ENCODE measurements at places on chromosomes 13 and 19.
A peak's percentile ranks its signal among the peaks of the same experiment; 100 is the strongest.

DNA sequence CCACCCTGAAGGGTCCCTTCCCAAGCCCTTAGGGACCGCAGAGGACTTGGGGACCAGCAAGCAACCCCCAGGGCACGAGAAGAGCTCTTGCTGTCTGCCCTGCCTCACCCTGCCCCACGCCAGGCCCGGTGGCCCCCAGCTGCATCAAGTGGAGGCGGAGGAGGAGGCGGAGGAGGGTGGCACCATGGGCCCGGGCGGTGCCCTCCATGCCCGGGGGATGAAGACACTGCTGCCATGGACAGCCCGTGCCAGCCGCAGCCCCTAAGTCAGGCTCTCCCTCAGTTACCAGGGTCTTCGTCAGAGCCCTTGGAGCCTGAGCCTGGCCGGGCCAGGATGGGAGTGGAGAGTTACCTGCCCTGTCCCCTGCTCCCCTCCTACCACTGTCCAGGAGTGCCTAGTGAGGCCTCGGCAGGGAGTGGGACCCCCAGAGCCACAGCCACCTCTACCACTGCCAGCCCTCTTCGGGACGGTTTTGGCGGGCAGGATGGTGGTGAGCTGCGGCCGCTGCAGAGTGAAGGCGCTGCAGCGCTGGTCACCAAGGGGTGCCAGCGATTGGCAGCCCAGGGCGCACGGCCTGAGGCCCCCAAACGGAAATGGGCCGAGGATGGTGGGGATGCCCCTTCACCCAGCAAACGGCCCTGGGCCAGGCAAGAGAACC lies 1.5 kb downstream of the EGLN2 start:
- DNase-seq: no peak

GRCh38 chr19:33291623-33292534 lies 10.5 kb downstream of the CEBPA start:
- no peak for DNase-seq

DNA sequence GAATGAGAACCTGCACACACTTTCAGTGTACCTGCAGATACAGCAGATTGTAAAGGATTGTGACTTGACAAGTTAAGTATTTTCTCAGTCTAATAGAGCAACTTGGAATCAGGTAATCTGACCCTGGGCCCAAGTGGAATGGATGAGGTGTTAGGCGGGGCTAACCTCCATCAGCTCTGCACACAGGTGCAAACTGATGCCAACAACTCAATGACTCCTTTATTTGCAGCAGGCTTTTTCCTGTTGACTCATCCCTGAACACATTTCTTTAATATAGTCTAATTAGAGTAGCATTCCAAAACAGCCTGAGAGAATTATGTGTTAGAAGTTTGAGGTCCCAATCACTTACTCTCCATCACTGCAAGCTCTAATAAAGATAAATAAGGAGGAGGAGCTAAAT lies 48.8 kb downstream of the TPT1 start:
- peak; percentile 30 for DNase-seq

GRCh38 chr13:21318891-21319532 lies 140.1 kb downstream of the ZDHHC20 start:
- DNase-seq: no peak

GRCh38 chr19:45924891-45925447 lies 10.4 kb upstream of the NANOS2 start:
- DNase-seq: no peak

DNA sequence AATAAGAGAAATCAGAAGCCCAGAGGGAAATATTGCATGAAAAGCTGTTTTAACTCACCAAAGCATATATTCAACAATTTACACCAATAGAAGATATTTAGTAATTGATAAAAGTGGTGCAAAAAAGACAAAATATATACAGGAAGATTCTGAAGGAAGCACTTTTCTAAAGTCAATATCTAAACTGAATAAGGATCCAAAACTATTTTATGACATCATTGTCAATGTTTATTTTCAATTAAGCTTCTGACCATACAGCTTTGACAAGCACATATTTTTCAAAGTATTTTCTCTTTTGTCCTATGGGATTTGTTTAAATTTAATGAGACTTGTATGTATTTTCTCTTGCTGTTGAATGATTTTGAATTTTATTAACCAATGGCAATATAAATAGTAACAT lies 1716.1 kb downstream of the OLFM4 start:
- DNase-seq: no peak

- DNase-seq: no peak
These were observed 15.2 kb downstream of the INTS6 start for GRCh38 chr13:51437550-51438127.

DNA sequence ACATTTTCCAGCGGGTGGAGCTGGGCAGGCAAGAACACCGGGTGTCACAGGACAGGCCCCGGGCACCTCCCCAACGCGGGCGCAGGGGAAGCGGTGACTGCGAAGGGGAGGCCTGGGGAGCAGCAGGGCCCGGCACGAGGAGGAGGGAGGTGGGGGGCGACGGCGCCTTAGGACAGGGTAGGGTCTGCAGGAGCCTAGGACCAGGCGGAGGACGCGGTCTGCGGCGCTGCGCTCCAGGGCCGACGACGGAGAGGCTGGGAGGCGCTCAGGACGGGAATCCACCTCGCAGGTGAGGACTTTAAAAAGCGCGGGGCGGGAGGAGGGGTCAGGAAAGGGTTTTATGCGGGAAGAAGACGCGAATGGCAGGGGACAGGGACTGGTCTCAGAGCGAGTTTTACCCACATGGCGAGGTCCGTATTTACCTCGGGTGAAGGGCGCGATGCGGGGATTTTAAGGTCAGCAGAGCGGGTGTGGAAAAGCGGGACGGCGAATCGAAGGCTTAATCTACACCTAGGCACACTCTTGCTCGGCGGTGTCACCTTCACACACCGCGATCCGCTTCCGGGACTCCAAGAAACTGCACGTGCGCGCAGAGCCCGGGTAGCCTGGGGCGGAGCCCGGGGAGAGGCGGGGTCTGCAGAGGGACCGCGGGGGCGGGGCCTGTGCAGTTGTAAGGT lies 13.5 kb downstream of the ERVV-2 start:
- DNase-seq: no peak

GRCh38 chr13:111484959-111485358 lies 164.5 kb downstream of the TEX29 start:
- no peak for DNase-seq

DNA sequence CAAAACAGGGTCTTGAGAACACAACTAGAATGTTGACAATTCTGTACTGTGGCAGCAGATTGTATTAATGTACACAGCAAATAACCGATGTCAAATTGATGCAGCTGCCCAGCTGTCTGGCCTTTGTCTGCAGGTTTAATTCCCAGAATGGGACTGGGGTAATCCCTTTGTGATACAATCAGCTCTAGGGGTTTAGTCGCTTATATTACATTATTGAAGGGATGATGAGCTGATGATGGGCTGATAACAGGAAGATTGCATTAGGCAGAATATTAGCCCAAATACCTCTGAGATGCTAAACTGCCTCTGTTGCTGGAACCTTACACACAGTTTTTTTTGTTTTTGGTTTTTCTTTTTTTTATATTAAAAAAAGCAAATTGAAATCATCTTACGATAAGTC lies 265.0 kb downstream of the RBM26 start:
- DNase-seq: no peak

DNA sequence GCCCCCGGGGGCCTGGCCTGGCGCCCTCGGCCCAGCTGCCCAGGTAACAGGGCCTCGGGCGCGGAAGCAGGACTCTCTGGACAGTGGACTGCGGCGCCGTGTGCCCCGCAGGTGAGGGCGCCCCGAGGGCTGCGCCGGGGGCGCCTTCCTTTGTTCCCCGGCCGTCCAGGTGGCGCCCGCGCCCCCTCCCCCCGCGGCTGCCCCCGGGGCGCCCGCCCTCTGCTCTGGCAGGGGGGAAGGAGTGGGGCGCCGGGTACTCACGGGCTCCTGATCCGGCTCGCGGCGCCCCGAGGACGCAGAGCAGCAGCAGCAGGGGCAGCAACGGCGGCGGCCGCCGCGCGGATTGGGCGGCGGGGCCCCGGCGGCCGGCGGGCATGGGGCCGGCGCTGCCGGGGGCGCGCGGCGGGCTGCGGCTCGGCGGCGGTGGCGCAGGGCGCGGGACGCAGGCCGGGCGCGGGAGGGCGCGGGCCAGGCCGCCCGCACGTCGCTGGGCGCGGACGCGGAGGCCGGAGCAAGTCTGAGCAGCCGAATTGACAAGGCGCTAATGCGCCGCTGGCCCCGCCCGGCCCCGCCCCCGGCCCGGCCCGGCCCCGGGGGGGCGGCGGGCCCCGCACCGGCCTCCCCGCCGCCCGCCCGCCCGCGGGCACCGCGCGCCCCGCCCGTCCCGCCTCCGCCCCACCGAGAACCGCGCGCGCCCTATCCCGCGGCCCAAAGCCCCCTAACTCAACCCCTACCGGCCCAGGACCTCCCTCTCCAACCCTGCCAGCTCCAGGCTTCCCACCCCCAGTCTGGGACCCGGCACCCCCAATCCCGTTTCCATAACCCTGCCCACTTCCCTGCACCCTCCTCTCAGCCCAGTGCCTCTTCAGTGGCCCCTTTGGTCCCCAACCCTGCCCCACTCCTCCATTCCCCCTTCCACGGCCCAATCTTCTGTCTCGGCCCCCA lies at the start of gene CRLF1:
CRLF1 (minus strand) TSS at position 519 of the 945 bp plus-strand sequence; CDS start at position 376, 143 bp downstream.
- no peak for DNase-seq

DNA sequence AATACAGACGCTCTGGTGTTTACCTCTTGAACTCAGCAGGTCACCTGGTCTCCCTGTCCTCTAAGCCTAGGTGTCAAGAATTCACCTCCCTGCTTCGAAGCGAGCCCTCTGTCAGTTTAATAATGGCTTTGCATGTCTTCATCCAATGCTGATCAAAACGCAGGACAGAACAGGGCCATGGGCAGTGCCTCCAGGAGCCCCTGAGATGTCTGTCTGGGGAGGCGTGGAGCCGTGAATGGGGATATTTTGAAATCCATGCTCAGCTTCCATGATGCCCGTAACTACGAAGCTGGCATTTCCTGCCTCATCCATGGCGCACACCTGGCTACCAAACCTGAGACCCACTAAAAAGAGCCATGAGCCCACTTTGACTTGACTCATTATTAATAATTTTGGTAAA lies 113.7 kb downstream of the RAB20 start:
- DNase-seq: no peak

DNA sequence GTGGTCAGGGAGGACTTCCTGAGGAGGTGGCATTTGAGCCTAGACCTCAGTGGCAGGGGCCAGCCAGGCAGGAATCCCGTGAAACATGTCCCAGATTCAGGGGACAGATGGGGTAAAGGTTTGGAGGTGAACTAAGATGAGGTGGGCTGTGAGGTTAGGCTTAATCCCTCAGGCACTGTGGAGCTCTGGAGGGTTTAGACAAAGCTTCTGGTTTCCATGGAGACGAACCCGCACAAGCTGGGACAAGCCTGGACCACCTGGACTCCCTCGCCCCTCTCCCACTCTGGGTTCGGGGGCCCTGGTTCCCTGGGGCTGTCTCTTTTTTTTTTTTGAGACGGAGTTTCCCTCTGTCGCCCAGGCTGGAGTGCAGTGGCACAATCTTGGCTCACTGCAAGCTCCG lies 15.7 kb downstream of the TJP3 start:
- DNase-seq: no peak

- peak; percentile 83 for DNase-seq
These were observed 28.5 kb upstream of the NPAS1 start for GRCh38 chr19:46990991-46991676.

DNA sequence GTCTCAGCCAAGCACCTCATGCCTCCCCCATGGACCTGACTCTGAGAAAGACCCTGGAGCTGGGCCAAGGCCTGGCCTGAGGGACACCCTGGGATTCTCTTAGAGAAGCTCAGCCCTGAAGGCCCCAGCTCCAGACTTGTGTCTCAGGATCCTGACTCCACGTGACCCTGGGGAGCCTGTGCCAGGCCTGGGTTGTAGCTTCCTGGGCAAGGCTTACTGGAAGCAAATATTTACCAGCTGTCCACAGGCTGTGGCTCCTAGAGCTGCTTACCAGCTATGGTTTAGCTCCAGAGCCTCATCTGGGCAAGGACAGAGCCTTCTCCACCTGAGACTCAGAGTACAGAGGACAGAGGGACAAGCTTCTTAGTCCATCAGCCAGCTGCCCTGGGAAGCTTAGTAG lies 61.0 kb upstream of the CEACAM8 start:
- DNase-seq: no peak

GRCh38 chr13:63403733-63404132 lies 1988.1 kb upstream of the PCDH20 start:
- no peak for DNase-seq

- no peak for DNase-seq
These were observed 6.4 kb downstream of the ISYNA1 start for GRCh38 chr19:18431351-18432197.

- peak; percentile 11 for DNase-seq
These were observed 302.1 kb downstream of the PCDH17 start for GRCh38 chr13:57933606-57934005.

GRCh38 chr19:55305491-55305890 lies 19.6 kb downstream of the TMEM150B start:
- no peak for DNase-seq

DNA sequence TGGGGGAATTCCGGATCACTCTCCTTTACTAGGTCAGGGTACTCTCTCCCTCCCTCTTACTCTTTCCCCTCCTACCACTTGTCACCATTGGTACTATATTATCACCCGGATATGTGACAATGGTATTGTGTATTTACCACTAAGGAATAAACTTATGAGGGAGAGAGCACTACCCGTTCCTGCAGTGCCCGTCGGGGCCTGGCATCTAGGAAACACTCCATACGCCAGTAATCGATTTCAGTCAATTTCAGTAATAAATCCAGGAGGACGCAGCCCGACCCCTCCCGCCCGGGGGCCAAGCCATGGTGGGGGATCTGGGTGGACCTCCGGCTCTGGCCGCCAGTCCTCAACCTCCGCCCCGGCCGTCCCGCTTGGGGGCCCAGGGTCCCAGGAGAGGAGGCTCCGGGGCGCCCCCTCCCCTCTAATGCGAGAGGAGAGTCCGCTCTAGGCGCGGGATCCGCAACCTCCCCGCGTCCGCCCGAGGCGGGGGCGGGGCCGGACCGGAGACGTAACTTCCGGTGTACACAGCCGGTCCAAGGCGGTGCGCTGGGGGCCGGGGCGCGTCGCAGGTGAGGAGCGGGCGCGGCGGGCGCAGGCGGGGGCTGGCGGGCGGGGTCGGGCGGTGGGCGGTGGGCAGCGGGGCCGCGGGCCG lies at the start of gene GARRE1:
GARRE1 (plus strand) TSS at position 509 of the 652 bp plus-strand sequence. CDS start 45,920 bp downstream, outside the sequence.
- DNase-seq: peak; percentile 62

DNA sequence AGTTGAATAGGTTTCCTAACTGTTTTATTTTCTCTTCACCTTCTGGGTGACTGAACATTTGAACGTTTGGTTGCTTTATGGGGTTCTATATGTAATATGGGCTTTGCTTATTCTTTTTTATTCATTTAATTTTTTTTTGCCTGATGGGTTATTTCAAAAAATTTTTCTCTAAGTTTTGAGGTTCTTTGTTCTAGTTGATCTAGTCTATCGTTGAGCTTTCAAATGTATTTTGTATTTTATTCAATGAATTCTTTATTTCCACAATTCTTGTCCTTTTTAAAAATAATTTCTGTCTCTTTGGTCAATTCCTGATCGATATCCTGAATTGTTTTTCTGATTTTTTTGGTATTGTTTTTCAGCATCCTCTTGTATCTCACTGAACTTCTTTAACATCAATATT lies 239.5 kb upstream of the PCDH9 start:
- DNase-seq: no peak

GRCh38 chr19:39996218-39996810 lies 546 bp upstream of the ZNF546 start:
- DNase-seq: peak; percentile 57

GRCh38 chr19:41705393-41706174 lies 2.8 kb upstream of the CEACAM5 start:
- DNase-seq: peak; percentile 9

Data from fibroblast of skin of right quadriceps (primary cell).